ENCODE measurements at places on chromosomes 6 and 20.

- DNase-seq, result no peak
Measured at GRCh38 chr6:127695108-127695507, 118.1 kb downstream of the C6orf58 start.

DNA sequence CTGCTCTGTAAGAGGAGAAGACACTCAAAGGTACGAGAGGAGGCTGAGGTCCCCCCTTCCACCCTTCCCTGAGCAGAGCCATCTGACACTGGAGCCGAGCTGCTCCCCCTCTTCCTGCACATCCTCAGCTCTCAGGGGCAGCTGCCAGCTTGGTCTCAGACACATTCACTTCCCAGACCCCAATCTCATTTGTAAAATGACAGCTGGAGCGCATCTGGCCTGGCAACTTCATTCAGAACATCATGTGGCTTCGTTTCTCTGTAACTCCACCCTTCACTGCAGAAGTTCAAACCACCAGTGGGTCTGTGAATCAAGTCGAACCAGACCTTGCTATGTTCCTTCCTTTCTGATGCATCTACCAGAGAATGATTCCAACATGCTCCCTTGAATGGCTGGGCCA, 145.6 kb upstream of the CDH4 start:
- no peak for DNase-seq

- no peak for DNase-seq
Measured at GRCh38 chr6:37517411-37517812, 17.7 kb upstream of the CCDC167 start.

- no peak for DNase-seq
Measured at GRCh38 chr20:34459209-34459897, 56.9 kb upstream of the DYNLRB1 start.

- DNase-seq, result no peak
Measured at GRCh38 chr6:155080881-155081845, 86.0 kb downstream of the TIAM2 start.

DNA sequence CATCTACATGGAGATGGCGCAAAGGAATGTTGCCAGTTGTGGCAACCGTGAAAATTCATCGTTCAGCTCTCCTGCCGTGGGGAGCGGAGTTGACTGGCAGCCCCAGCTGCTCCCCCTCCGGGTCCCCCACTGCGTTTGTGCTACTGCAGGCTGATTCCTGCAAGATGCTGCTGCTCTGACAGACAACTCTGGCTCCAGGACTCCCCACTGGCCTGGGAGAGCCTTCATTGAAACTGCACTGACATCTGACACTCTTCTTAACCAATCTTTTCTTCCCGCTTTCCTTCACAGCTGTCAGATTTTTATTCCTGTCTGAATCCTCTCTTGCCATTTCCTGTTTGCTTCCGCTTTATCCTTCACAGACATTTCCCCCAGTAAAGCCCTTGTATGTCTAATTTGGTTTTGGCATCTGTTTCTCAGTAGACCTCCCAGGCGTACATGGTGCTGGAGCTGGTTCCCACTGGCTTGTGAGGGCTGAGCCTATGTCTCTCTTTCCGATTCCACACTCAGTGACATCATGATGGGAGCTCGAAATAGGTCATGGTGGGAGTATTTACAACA, 9.5 kb upstream of the ATRN start:
- DNase-seq, result no peak

GRCh38 chr6:114862819-114863218, 520.0 kb upstream of the HS3ST5 start:
- no peak for DNase-seq

Data from GM18507 (cell line).